ENCODE measurements at places on chromosomes 1 and 21.

- DNase-seq = no peak
Measured at GRCh38 chr1:79497193-79497773, 490.8 kb upstream of the ADGRL4 start.

DNA sequence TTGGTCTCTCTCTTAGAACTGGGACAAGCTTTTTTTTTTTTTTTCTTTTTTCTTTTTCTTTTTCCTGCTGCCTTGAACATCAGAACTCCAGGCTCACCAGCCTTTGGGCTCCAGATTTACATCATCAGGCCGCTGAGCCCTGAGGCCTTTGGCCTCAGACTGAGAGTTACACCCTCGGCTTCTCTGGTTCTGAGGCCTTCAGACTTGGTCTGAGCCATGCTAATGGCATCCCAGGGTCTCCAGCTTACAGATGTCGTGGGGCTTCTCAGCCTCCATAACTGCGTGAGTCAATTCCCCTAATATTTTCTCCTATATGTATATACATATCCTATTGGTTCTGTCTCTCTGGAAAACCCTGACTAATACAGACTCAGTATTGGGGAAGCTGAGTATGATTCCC is 36.5 kb upstream of the RC3H1 start:
- no peak for DNase-seq

GRCh38 chr1:58745117-58745516 is 38.7 kb downstream of the JUN start:
- no peak for DNase-seq

DNA sequence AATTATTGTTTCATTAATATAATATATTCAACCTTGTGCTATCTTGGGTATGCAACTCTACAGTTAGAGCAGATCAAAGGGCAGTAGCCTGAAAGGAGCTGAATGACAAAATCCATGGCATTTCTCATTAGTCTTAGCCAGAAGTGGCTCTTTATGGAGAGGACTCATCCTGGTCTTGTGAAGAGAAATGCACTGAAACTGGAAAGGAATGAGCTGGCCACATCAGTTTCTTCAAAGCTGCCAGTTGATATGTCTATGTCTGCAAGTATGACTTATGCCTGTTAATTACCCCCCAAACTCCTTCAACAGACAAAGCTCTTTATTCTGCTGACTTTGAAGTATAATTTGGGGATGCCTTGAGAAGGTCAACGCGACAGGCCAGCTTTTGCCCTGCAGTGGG is 119.0 kb upstream of the UBE2U start:
- DNase-seq = no peak

GRCh38 chr1:11602981-11603380 is 51.2 kb downstream of the FBXO2 start:
- DNase-seq = no peak

GRCh38 chr1:198253259-198253658 is 96.5 kb downstream of the NEK7 start:
- no peak for DNase-seq

GRCh38 chr1:163196449-163196787 is 6.3 kb downstream of the RGS5 start:
- DNase-seq = no peak

DNA sequence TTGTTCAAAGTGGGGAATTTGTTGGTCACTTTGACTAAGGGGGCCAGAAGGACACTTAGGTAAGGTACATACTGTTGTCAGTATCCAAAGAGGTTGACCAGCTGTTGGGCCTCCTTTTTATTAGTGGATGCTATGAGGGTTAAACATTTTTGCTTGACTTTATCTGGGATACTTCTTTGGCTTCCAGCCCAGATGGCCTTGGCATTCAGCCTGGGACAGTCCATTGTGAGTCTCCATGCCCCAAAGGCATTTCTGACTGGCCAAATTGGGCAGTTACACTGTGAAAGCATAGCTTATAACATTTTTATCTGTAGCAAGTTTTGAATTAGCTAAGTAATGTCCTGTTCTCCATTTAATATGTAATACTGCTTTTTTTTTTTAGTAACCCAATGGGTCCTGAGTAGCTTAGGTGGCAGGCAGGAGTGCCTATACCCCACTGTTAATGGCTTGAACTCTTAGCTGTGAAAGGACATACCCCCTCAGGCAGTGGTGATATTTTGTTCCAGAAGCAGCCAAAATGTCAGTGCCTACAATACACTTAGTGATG is 35.4 kb upstream of the CD1D start:
- DNase-seq = no peak

GRCh38 chr1:106721790-106722189 is 334.7 kb upstream of the PRMT6 start:
- no peak for DNase-seq

DNA sequence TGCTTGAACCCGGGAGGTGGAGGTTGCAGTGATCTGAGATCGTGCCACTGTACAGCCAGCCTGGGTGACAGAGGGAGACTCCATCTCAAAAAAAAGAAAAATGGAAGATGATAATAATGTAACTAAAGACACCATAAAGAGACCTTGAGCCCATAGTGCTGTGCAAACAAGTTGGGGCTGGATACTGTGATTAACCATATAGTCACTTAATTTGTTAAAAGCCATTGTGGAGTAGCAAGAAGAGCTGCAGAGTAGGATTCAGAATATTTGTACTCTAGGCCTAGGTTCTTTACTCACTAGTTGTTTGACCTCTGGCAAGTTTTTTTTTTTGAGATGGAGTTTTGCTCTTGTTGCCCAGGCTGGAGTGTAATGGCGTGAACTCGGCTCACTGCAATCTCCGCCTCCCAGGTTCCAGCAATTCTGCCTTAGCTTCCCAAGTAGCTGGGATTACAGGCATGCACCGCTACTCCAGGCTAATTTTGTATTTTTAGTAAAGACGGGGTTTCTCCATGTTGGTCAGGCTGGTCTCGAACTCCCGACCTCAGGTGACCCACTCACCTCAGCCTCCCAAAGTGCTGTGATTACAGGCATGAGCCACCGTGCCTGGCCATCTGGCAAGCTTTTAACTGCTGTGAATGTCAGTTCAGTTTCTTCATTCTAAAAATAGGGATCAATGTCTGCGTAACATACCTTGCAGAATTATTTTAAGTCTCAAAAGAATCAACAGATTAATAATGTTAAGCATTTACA is 12.8 kb downstream of the CAP1 start:
- no peak for DNase-seq

GRCh38 chr1:85611425-85611824 is 30.9 kb downstream of the CCN1 start:
- DNase-seq = no peak

GRCh38 chr1:205770618-205771017 is 4.7 kb downstream of the RAB29 start:
- no peak for DNase-seq

DNA sequence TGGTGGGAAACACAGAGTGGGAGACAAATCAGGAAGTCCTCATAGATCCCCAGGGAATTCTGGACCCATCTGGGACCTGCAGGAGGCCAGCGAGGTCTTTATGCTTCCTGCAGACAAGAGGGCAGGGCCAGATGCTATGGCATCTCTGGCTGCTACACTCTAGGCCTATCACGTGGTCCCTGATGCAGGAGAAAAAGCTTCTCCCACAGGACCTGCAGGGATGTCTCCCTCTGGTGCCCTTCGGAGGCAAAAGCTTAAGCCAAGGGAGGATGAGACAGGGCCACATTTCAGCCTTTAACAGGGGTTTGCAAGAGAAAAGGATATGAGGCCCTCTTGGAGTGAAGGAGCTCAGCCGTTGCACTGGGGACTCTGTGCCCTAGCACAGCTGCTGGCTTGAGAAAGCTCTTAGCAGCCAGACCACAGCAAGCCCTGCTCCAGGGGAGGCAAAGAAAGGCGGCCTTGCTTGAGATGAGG is 243.0 kb downstream of the C1orf94 start:
- no peak for DNase-seq

Data from GF-D8 (cell line).